Muscle of back (tissue), 13 donors: ENCODE measurements at places on chromosomes 4 and X. TPM values are rescaled to one million over a fixed set of nuclear protein-coding genes. Genes with fewer than 3 reads are reported as not detected.

The TXLNG gene
- polyA plus RNA-seq: 11.6 TPM

The GPR173 gene
- polyA plus RNA-seq: 8.7 TPM

The CXorf49 gene
- polyA plus RNA-seq: 0.19 TPM

The ARMCX6 gene
- polyA plus RNA-seq: 109 TPM

The SSX1 gene
- not detected for polyA plus RNA-seq

The RAB40A gene
- 0.65 TPM for polyA plus RNA-seq

The NWD2 gene
- not detected for polyA plus RNA-seq

The C4orf36 gene
- not detected for polyA plus RNA-seq

The CLGN gene
- polyA plus RNA-seq: 2.2 TPM

The LINC00632 gene
- 10.3 TPM for polyA plus RNA-seq

The COX7B2 gene
- polyA plus RNA-seq: not detected

The LUZP4 gene
- polyA plus RNA-seq: not detected

The SPRY1 gene
- 204 TPM for polyA plus RNA-seq

The PPP2R2C gene
- 0.31 TPM for polyA plus RNA-seq

The EREG gene
- polyA plus RNA-seq: 0.06 TPM

The USP11 gene
- polyA plus RNA-seq: 93.3 TPM

The MMGT1 gene
- polyA plus RNA-seq: 16.5 TPM

The AMBN gene
- not detected for polyA plus RNA-seq

The ITM2A gene
- 616 TPM for polyA plus RNA-seq

The MAGED4 gene
- 14.7 TPM for polyA plus RNA-seq

The POLN gene
- polyA plus RNA-seq: 4.8 TPM

The DMP1 gene
- not detected for polyA plus RNA-seq

The HEPH gene
- 9.4 TPM for polyA plus RNA-seq

The LAMP2 gene
- polyA plus RNA-seq: 137 TPM

The CLDN34 gene
- polyA plus RNA-seq: not detected

The HSPA4L gene
- 5.8 TPM for polyA plus RNA-seq

The AMOT gene
- polyA plus RNA-seq: 31.9 TPM

The NPY2R gene
- polyA plus RNA-seq: not detected

The CYSLTR1 gene
- 7.0 TPM for polyA plus RNA-seq

The ZAR1 gene
- polyA plus RNA-seq: not detected

The NSG1 gene
- 3.9 TPM for polyA plus RNA-seq

The BMP3 gene
- 1.5 TPM for polyA plus RNA-seq

The UCP1 gene
- polyA plus RNA-seq: not detected

The FRMPD4 gene
- polyA plus RNA-seq: 0.60 TPM

The HTN3 gene
- not detected for polyA plus RNA-seq

The SMIM10 gene
- 13.7 TPM for polyA plus RNA-seq

The CXCL6 gene
- polyA plus RNA-seq: 0.11 TPM

The USP17L30 gene
- polyA plus RNA-seq: not detected

The TLR6 gene
- polyA plus RNA-seq: 0.78 TPM

The DGAT2L6 gene
- polyA plus RNA-seq: not detected

The NXF2B gene
- not detected for polyA plus RNA-seq

The RAB9A gene
- polyA plus RNA-seq: 20.5 TPM

The POU3F4 gene
- not detected for polyA plus RNA-seq

The TCP11X2 gene
- polyA plus RNA-seq: not detected

The ELOVL6 gene
- 7.6 TPM for polyA plus RNA-seq

The ZFP92 gene
- polyA plus RNA-seq: 0.87 TPM

The SSX3 gene
- polyA plus RNA-seq: not detected

The LRIT3 gene
- polyA plus RNA-seq: 0.16 TPM

The TRAM1L1 gene
- polyA plus RNA-seq: 5.4 TPM

The FHDC1 gene
- 6.3 TPM for polyA plus RNA-seq

The LNX1 gene
- 4.7 TPM for polyA plus RNA-seq
